ENCODE measurements at places on chromosomes 11 and 22.

- no peak for DNase-seq
These were observed 1.6 kb upstream of the OR5M3 start for GRCh38 chr11:56474729-56475235.

DNA sequence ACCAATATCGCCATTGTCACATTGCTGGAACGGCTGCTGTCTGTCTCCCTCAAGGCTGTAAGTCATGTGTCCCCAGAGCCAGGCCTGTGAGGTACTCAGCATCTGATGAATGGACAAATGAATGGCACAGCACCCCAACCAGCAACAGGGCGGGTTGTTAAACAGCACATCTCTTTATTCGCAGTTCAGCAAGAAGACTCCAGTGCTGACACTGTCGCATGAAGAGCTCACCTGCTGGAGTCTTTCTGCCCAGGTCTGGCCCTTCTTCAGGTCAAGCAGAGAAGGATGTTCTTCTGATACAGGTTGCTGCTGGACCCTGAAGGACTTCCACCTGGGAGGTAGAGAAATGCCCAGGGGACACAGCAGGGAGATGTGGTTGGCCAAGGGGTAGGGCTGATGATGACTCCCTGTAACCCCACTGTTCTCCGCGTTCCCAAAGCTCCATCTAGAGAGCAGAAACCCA lies 4.8 kb downstream of the SPATA19 start:
- no peak for DNase-seq

DNA sequence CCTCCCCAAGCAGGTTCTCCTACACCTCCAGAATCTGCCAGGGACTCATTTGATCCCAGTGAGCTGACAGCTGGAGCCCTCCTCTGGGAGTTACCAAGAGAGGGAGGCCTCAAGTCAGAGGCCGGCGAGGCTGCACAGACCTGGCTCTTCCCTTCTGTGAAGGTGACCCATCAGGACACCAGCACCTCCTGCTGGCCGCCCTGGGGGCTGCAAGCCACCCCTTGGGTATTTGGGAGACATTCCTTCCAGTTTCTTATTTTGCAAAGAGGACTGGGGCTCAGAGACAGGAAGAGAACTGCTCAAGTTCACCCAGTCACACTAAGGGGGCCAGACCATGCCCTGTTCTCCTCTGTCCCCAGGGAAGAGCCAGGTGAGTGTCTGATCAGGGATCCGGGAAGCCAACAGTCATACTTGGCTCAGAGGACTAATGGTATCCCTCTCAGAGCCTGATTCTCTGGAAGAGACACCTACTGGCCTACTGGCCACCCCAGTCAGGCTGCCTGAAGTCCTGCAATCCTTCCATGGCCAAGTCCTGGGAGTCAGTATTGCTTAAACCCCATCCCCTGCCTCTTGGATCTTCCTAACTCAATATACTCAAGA lies 40.5 kb upstream of the RIC3 start:
- DNase-seq: peak; percentile 6

- DNase-seq: no peak
These were observed 10.8 kb downstream of the IFITM10 start for GRCh38 chr11:1739576-1739975.

- DNase-seq: no peak
These were observed 46.5 kb upstream of the CCDC134 start for GRCh38 chr22:41753984-41754383.

DNA sequence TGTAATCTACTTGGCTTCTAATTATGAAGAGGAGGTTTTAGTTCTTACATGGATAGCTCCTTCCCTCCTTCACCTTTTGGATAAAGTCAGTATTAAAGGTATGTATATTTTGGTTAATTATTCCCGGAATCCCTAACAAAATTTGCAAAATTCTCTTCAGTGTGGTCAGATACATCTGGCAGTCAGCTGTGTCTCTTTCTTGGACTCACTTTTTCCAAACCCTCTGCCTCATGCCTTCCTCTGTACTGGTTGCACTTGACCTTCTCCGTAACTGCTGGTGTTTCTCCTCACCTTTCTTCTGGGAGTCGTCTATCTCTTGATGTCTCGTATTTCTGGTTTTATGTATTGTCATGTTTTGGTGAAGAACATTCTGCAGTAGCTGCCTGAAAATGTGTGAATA lies 62.5 kb downstream of the PPP6R3 start:
- no peak for DNase-seq

DNA sequence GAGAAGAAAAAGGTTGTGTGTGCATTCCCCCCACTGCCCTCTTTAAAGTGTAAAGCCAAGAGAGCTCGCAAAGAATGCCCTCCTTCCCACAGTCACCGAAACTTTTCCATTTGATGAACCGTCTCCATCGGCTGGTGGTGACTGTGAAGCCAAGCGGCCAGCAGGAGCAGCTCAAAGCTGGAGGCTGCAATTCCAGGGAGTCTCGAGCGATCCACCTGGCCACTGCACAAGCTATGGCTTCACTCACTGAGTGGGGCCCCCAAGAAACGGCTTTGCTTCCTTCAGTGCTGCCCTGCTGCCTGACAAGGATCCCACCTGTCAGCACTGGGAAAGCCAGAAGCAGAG lies 117.7 kb downstream of the ABTB2 start:
- no peak for DNase-seq
